ENCODE measurements at places on chromosomes 7 and 10.

DNA sequence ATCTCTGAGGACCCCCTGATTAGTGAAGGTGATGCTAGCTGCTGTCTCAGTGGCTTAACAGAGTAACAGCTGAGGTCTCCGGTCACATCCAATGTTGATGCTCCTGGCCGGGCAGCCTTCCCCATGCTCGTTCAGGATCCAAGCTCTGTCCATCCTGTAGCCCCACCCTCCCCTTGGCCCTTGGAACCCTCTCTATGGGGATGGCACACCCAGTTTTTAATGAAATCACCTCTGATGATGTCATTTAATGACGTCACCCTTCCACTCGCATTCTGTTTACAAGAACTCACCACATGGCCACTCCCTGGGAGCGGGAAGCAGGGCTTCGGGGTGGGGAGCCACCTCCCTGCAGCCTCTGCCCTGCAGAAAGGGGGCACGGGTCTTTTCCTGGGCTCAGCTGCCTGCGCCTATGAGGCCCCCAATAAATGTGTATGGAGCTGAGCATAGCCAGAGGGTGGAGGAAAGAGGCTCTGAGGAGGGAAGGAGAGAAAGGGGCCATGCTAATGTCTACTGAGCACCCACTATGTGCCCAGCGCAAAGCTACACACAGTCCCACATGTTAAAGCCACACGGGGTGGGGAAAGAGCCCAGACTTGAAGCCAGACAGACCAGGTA is 95.5 kb downstream of the OAT start:
- no peak for DNase-seq

DNA sequence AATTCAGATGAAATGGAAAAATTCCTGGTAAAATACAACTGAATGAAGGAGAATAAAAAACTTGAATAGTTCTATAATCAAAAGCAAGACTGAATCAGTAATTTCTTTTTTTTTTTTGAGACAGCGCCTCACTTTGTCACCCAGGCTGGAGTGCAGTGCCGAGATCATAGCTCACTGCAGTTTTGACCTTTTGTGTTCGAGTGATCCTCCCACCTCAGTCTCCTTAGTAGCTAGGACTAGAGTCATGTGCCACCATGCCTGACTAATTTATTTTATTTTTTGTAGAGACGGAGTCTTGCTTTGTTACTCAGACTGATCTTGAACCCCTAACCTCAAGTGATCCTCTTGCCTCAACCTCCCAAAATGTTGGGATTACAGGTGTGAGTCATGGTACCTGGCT is 26.1 kb downstream of the SYPL1 start:
- DNase-seq, result no peak

- DNase-seq, result no peak
Measured at GRCh38 chr10:113897693-113898618, 43.5 kb downstream of the NHLRC2 start.

GRCh38 chr7:77351539-77352004 is 64.6 kb downstream of the GSAP start:
- DNase-seq, result no peak

GRCh38 chr7:142345811-142346210 is 88.0 kb upstream of the PRSS58 start:
- DNase-seq, result no peak

DNA sequence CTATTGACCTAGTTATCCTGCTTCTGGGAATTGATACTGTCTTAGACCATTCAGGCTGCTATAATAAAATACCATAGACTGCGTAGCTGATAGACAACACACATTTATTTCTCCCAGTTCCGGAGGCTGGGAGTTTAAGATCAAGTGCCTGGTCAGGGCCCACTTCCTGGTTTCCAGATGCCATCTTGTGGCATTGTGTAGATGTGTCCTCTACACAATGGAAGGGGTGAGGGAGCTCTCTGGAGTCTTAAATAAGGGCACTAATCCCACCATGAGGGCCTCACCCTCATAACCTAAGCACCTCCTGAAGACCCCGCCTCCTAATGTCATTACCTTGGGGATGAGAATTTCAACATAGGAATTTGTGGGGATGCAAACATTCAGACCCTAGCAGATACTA is 62.4 kb downstream of the SLC35B4 start:
- DNase-seq, result no peak

DNA sequence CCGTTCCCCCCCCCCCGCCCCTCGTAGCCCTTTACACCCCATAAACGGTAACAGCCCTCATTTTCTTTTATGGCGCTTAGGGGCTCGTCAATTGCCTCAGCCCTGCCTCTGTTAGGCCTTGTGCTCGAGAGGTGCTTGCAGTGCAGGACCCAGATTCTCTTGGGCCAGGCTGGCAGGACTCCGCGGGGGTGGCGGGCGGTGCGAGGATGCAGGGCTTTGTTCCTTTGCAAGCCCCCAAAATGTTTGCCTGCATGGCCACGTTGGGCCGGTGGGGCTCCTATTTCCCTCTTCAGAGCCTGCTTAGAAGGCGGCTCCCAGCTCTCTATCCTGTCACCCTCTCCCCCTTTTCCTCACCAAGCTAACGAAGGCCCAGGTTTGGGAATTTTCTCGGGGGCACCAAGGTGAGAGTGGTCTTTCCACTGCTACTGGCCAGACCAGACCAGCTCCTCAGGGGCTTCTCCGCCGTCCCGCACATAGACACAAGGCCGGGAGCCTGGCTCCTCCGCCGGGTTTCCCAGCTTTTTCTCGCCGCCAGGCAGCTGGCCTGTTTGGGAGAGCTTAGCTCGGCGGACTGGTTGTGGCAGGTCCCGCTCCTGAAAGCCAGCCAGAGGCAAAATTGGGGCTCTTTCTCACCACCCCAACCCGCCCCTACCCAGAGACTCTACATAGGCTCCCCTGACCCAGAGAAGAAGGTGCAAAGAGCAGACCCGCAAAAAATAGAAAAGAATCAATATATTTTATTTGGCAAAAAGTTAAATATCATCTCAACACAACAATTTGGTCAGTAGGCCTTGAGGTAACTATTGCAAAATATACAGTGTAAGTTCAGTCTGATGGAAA is 3.4 kb downstream of the HOXA9 start:
- no peak for DNase-seq

DNA sequence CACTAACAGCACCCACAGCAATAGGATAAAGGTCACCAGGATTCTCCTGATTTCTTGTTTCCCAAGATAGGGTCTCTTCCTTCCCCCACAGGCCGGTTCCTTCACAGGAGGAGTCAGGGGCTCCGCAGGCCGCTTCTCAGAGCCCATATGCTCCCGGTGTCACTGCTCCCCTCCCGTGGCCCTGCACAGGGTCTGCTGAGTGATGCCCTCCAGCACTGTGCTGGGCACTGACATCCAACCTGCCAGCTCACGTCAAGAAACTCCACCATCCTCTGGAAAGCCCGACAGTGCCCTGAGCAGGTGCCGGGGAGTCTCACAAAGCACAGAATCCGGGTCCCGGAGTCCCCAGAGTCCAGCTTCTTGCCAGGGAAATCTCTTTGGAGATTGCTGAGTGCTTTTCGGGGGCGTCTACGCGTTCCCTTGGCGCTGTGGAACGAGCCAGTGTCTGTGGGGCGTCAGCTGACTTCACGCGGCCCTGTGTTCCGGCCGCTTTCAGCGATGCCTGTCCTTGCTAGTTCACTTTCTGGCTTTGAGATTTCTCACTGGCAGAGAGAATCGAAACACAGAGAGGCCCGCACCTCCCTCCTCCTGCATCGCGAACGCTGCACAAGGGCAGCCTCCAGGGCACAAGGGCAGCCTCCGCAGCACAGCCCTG is 567.5 kb downstream of the DNAJB6 start:
- DNase-seq, result no peak

- no peak for DNase-seq
Measured at GRCh38 chr10:129398711-129399141, 68.3 kb upstream of the MGMT start.

- DNase-seq, result peak; percentile 68
Measured at GRCh38 chr7:66183700-66184099, 21.4 kb upstream of the TPST1 start.

DNA sequence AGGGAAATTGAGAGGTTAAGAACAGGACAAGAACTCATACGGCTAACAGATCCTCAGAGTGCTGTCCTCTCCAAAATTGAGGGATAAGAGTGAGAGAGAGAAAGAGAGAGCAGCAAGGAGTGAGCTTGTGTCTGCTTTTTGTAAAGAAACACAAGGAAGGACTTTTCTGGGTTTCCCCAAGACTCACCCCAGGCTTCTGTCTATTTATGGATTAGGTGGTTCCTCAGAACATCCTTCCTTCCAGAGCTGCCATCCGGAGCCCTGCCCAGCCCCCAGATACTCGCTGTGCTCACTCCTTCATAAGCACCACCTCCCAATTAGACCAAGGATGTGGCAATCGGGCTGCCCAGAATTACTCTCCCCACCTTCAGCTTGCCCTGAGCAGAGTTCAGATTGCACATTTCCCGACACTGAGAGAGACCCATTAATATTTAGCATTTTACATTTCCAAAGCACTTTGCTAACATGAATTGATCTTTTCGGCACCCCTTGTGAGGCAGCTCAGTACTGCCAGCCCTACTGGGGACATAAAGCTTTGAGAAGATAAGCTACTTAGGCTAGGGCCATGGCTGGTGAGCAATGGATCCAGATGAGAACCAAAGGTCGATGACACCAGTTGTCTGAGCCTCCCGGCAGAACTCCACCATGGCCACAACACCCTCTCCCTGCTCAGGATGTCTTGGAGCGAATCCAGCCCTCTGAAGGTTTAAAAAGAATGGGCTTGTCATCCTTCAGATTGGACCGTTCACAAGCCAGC is 19.2 kb upstream of the R3HCC1L start:
- DNase-seq, result no peak

GRCh38 chr10:7362471-7362870 is 48.4 kb downstream of the SFMBT2 start:
- no peak for DNase-seq

DNA sequence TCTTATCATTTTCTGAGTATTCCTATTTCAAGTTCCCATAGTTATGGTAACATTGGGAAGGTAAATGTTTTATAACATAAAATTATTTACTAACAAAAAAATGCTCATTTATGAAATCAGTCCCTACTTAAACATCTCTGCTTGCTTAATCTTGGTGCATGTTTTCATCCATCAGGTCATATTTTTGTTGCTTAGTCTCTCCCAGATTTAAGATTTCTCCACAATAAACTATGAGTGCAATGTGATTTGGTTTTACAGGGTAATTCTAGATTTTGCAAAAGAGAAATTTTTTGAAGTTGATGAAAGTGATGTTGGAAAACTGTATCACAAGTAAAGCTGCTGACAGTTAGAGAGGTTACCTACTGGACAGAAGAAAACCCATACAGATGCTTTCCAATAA is 28.6 kb downstream of the PIK3AP1 start:
- no peak for DNase-seq

DNA sequence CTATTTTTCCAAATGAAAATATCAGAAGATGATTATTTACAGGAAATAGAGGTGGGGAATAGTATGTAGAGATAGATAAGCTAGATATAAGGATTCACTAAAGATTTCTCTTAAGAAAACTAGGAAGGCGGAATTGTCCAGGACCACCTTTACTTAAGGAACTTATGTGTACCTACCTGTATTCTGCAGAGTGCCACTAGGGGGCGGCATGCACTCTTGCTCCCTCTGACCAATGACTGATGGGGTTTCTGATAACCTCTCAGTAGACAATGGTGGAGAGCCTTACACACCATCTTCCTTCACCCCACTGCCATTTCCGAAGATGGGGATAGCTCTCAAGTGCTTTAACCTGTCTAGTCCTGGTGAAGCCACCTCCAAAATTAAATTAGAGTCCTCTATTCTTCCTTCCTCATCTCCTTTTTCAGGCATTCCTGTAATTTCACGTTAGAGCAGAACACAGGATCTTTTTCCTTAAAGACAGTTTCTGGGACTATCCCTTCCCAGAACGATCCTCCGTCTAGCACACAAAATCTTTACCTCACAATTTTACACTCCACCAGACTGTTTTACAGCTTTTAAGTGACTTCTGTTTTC is 453.1 kb downstream of the SORCS1 start:
- DNase-seq, result peak; percentile 13

DNA sequence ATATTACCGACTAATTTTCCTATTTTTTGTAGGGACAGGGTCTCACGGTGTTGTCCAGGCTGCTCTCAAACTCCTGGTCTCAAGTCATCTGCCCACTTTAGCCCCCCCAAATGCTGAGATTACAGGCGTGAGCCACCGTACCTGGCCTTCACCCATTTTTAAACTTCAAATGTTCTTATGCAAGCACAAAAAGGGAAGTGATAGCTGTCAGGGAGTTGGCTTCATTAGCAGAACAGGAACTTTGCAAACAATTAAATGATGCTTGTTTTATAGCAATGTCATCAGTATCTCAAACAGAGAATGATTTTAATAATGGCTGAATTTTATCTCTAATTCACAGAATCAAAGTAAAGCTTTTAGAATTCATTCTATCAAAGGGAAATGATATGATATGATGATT is 49.8 kb upstream of the FAM171A1 start:
- DNase-seq, result no peak

DNA sequence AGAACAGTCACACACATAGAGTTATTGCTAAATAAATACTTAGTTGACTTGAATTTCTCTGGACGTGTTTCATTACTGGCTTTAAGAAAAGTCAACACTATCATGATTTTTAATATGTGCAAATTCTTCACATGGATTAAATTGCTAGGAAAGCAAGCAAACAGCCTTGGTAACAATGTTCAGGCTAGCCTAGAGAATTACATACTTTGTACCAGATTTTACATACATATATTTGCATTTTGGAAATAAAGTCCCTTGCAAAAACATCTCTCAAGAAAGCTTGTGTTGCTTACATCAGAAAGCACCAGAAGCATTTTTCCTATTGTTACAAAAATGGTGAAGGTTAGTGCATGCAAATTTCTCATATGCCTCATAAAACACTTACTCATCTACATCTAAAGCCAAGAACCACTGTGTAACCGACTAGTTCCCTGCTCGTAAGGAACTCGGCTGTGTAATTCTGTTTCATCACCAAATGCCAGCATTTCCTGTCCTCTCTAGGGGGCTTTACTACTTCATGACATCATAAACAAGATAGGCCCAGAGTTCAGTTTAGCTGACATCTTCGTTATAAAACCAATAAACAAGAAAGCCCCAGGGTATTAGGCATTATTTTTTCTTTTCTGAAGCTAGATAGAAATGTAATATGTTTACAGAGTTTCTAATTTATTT is 87.8 kb downstream of the CFAP58 start:
- peak; percentile 53 for DNase-seq

- DNase-seq, result no peak
Measured at GRCh38 chr10:97623277-97623676, 10.0 kb downstream of the MORN4 start.

DNA sequence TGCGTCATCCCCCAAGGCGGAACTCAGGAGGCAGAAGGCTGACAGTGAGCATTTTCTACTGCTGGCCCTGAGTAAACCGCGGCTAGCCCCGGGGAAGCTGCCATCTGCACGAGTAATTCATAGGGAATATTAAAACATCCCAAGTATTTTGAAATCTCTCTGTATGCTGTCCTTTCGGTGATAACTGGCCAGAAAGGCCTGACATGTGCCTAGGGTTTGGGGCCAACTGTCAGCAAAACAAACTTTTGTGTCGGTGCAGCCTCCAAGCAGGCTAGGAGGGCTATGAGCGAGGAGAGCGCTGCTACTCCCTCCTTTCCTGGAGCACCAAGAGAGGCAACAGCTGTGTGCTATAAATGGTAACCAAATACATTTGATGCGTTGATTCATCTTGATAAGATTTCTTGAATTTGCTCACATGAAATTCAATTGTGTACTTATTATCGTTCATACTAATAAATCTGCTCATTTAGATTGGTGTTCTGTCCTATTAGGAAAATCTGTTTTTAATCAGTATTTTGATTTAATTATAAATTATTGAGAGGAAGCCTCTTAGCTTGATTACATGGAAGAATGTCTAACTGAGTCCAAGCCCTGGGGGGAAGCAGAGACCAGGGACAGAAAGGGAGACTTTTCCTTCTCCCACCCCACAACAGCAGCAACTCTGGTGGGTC is 124.4 kb upstream of the NPS start:
- DNase-seq, result no peak

- no peak for DNase-seq
Measured at GRCh38 chr7:3206101-3206500, 95.0 kb upstream of the SDK1 start.

Measured in H54 (cell line).